Activated CD4-positive, alpha-beta T cell treated with anti-CD3 and anti-CD28 coated beads for 4 hours (primary cell): ENCODE measurements at places on chromosomes 2 and 18.

GRCh38 chr18:73461780-73462059, 593.9 kb upstream of the NETO1 start:
- DNase-seq, result no peak

- no peak for DNase-seq
Observed at GRCh38 chr2:124027182-124027581, 2.1 kb downstream of the CNTNAP5 start.

DNA sequence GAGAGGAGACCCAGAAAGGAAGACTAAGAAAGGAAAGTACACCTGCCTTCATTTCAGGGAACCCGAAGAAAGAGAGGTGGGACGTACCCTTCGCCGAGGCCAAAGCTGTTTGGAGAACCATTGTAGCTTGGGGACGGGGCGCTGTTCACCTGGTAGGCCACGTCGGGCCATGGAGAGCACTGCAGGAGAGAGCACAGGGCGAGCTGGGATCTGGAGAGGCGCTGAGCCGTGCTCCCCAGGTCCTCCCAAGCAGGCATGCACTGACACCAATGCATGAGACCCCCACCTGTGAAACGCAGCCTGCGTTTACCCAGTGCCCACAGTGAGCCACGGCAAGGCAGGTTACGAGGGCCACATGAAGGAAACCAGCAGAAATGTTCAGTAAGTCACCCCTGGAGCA, 45.5 kb downstream of the TFCP2L1 start:
- DNase-seq, result no peak

DNA sequence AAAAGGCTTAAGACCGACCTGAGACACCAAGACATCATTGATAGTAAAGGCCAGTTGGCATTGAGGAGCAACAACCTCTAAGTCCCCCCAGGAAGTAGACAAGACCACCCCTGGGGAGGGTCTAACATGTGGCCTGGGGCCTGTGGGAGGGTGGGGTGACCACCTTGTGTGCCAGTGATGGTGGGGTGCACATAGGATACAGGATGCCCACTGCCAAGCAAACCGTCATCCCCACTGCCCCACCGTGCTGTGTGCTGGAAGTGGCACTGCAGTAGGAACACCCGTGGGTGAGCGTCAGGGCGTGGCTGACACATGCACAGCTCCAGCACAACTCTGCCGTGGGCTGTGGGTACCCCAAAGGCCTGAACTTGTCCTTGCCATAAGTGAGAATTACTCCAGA, 84.3 kb upstream of the LGALSL start:
- DNase-seq, result no peak

- no peak for DNase-seq
Observed at GRCh38 chr18:57543560-57543959, 42.9 kb downstream of the FECH start.

DNA sequence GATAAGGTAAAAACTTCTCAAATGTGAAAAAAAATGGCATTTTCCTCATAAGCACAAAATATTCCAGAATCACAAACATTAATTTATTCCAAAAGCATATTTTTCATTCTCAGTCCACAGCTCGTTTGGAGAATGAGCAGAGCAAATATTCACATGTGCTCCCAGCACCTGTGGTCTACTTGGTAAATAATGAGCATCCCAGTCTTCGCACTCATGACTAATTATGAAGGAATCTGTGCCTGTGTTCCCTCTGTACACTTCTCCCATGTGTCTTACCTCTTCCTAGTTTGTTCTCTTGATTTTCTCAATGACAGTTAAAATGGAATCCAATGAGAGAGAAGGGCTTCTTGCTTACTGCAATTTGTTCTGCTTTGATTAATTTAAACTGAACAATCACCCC, 671.0 kb upstream of the SOX11 start:
- no peak for DNase-seq

GRCh38 chr2:61328707-61329251, 142.1 kb downstream of the USP34 start:
- DNase-seq, result no peak

GRCh38 chr2:72923833-72924352, 6.6 kb downstream of the EMX1 start:
- no peak for DNase-seq

- no peak for DNase-seq
Observed at GRCh38 chr18:26803643-26804042, 61.9 kb downstream of the AQP4 start.
